ENCODE measurements at places on chromosomes 3 and 15.

DNA sequence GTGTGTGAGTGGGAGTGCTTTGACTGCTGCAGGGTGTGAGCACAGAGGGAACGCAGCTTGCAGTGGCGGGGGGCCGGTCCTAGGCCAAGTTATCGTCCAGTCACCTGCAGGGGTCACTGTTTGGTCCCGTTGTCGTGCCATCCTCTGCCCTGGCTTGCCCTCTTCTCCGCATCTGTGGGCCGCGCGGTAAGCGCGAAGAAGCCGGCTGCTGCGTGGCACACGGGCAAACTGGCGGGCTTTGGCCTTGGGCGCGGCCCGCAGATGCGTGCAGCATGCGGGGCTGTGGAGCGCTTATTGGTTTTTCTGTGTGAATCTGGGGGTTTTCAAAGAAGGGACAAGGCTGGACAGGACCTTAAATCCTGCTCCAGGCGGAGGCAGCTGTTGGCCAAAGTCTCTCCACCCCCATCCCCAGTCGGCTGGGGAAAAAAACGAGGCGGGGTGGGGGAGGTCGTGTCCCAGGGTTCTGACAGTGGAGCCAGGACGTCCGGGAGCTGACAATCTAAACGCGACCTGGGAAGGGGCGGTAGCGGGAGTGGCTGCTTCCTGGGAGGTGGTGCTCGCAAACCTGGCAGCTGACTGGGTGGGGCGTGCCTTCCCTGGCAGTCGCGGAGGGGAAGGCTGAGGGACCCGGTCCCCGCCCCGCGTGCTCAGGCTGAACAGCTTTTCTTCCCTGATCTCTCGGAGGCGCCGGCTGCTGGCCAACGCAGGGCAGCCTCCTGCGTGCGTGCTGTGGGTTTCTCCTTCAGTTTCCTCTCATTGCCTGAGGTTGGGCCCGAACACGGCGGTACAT is 39.7 kb upstream of the VEPH1 start:
- no peak for DNase-seq

DNA sequence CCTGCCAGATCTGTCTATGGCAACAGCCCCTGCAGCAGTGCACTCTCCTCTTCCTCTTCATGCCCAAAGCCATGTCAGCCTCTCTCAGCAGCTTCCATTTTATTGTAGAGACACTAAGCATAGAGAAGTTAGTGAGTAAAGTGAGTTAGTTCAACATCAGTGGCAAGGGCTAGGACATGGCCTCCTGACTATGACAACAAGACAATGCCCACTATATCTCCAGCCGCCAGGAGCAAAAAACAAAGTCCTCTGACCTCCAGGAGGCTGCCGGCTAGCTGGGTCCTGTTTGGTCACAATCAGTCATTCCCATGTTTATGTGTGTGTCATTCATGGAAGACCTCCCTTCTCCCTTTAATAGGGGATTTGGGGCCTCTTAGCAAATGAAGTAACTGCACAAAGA is 14.9 kb downstream of the NR1I2 start:
- DNase-seq, result no peak

DNA sequence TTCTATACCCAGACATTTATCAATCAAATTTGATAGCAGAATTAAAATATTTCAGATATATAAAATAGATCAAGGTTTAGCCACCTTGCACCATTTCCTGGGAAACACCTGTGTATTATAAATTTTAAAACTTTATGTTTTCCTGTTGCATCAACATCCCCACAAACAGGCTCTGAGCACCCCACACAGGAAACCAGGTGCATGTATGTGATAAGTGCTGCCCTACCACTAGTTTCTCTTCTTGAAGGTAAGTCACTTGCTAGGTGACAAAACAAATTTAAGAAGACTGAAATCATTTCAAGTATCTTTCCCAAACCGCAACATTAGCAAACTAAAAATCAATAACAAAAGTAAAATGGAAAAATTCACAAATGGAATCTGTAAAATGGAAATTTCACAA is 496.1 kb upstream of the CCDC54 start:
- DNase-seq, result no peak

GRCh38 chr3:185935465-185936272 is 2.1 kb downstream of the TRA2B start:
- no peak for DNase-seq

DNA sequence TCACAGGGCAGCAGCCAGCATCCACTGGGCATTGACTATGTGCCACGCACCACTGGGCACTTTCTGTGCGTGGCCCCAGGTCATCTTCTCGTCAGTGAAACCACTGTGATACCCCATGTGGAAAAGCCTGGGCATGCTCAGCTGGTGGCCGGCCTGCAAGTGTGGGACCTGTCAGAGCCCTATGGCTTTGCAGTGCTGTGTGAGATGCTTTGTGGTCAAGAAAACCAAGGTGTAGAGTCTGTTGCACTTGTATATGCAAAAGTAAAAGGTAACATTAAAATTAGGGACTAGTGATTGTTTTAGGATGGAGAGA is 69.5 kb downstream of the PGPEP1L start:
- no peak for DNase-seq

DNA sequence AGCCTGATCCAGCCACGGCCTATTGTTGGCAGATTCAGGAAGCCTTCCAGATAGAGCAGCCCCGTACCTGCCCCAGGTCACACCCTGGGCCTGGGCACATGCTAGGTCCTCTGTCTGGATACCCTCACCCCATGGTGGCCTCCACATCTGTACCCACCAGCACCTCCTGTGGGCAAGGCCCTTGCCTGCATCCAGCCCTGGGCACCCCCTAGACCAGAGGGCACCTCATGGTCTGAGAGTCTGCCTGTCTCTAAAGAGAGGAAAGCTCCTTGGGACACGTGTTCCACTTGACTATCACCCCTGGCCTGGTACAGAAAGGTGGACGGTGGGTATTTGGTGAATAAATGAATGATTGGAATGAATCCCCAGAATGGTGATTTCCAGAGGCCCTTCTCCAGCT is 8.9 kb upstream of the COMMD4 start:
- no peak for DNase-seq

- no peak for DNase-seq
These were observed 80.7 kb downstream of the SQOR start for GRCh38 chr15:45715528-45715927.

DNA sequence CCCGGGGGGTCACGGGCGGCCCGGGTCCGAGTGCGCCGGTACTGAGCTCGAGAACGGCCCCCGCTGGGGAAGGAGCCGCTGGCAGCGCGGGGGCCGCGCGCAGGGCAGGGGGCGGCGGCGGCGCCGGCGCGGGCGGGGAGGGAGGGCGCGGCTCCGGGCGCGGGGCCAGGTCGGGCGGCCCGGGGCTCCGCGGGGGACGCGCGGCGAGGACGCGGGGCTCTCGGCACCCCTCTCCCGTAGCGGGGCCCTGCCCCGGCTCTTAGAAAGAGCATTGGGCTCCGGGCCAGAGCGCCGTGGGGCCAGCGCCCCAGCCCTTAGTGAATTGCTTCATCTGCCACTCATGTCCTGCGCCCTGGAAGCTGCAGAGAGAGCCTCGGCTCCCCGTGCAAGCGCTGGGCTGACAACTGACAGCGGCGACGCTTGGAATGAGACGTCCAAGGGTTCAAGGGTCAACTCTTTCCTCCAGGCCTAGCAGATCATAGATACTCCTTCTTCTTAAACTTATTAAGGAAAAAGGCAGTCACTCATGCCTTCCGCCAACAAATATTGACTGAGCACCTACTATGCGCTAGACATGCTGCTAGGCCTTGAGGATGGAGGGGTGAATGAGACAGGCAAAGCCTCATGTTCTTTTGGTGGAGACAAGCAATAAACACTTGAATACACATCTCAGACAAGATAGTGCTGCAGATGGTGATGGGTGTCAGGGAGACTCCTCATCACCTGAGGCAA is 140.8 kb downstream of the SMAD6 start:
- no peak for DNase-seq

DNA sequence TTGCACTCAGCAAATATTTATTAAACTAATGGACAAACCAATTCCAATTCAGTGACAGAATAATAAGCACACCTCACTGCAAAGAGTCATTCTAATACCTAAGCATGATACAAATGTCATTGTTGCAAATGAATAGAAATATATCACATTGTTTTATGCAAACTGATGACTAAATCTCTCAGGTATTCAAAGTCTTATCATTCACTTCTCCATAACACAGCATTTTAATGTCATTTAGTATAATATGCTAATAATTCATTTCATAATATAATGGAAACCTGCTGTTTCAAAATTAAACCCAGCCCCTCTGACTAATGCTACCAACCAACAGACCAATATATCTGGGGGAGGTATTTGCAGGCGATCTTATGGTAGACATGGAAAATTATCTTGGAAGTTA is 71.8 kb downstream of the FGF7 start:
- no peak for DNase-seq

DNA sequence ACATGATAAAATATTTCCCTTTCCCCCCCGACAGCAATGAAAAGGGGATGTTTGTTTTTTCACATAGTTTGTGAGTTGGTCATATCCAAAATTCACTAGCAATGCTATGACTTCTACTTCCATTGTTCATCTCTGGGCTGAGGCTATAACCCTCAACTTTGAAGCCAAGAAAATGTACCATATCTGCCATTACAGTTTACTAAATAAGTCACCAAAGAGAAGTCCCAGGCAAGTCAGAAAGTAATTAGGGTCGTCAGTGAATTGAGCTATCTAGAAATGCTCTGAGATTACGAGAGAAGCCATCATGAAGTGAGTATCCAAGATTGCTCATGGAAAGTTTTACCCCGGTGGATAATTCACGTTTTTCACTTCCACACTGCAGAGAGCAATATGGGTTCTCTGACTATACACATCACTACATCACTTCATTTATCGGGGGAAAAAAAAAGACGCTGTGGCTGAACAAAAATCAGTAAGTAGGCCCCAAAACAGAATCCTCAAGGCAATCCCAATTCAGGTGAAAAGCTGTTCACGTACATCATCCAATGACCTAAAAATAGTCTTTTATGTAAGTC is 1.4 kb downstream of the PEAK1 start:
- DNase-seq, result no peak
